Stimulated activated CD4-positive, alpha-beta T cell treated with anti-CD3 and anti-CD28 coated beads, Interleukin-4, amount 100 ng/mL, for 4 hours (primary cell): ENCODE measurements at places on chromosomes 7 and 10.

DNA sequence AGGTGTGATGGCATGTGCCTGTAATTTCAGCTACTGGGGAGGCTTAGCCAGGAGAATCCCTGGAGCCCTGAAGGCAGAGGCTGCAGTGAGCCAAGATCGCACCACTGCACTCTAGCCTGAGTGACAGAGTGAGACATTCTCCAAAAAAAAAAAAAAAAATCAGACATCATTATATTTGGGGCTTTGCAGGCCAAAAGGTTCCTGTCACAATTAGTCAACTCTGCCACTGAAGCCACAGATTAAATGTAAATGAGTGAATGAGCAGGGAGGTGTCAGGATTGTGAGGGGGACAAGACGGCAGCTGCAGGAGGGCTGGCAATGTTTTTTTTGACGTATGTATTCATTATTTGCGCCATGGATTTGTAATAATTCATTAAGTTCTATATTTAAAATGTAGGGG lies 3.3 kb downstream of the ZNF33B start:
- DNase-seq = no peak

- DNase-seq = no peak
These were observed 438.1 kb upstream of the NRP1 start for GRCh38 chr10:33772370-33773252.

DNA sequence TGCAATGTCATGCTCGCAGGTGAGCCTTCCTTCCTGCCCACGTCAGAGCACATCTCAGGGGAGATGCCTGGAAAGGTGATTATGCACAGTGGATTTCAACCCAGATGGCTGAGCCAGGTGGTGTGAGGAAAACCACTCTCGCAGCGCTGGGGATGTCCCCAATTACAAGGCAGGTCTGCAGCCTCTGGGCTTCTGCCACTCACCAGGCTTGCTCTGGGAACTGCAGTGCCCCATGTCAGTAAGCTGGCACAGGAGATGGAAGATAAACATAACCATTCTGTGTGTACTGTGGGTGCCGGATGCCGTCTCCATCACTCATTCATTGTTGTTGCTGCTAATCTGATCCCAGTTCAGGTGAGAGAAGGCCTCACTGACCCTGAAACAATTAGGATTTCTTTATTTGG lies 222.9 kb upstream of the PITRM1 start:
- DNase-seq = no peak

DNA sequence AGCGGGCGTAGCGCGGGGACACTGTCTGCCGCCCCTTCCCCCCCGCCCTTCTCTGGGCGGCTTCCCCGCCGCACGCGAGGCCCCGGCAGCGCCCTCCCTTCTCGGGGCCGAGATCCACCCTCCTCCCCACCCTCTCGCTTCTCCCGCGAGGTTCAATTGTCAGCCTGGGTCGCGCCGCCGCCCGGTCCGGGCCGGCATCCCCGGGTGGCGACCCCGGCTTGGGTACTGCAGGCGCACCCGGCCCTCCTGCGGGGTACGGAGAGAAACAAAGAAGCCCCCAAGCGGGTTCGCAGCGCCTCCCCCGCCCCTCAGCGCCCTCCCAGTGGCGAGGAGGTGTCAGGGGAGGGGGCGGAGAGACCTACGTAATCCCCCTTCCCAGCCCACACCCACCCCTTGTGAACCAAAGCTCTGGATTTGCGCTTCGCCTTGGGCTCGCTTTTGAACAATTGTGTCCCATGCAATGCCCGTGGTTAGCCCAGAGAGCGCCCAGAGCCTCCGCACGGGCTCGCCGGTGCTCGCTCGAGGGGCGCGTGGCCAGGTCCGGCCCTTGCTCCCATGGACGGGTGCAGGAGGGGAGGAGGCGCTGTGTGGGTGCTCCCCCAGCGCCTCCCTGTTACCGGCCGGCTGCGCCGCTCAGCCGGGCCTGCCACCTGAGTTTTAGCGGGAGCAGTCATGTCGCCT lies 634 bp downstream of the HECW1 start:
- DNase-seq = no peak

GRCh38 chr7:158264881-158265742 lies 322.5 kb downstream of the PTPRN2 start:
- DNase-seq = no peak

DNA sequence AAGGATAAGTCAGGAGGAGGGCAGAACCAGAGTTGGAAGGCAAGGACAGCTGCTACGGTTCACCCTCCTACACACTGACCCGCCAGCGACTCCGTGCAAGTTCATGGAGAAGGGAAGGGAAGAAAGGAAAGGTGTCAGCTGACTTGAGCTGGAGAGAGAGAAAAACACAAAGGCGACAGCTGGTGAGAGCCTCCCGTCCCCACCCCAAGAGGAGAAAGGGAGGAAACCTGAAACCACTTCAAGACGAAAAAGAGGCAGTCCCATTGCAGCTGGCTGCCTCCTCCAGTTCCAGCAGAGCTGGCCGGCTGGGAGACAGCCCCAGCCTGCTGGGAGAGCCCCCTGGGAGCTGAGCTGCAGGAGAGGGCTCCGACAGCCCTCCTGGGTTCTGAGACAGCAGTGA lies 75.2 kb downstream of the PARD3 start:
- no peak for DNase-seq

DNA sequence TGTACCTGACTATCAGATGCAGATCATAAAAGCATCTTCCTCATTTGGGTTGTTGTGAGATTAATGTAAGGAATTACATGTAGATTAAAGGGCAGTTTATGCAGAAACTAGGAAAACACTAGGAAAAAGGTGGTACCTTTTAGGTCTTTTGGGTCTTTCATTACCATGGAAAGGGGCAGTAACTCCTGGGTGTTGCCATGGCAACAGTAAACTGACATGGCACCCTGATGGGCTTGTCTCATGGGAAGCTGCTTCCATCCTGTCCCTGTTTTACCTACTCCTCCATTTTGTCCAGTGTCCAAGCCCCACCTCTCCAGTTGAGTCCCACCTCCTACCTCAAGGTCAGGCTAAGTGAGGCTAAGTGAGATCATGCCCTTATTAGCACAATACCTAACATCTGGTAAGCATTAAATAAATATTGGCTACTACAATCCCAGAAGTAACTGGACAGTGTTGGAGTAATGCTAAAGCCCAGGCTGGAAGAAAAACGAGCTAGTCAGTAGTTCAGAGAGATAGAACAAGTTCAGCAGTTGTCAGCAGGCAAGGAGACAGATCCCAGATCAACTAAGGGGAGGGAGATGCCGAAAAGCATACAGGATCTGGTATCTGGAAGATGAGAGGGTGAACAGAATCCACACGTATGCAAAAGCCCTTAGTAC lies 240.0 kb upstream of the AUTS2 start:
- DNase-seq = no peak

DNA sequence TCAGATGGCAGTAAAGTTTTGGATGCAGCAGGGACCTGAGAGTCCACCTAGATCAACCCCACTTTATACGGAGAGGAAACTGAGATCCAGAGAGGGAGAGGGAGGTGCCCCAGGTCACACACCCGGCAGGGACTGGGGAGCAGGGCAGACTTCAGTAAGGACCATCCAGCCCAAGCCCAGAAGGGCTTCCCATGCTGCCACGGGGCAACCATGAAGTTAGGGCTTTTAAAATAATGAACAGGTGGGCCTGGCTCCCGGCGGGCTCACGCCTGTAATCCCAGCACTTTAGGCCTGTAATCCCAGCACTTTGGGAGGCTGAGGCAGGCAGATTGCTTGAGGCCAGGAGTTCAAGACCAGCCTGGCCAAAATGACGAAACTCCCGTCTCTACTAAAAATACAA lies 98.5 kb downstream of the HIP1 start:
- DNase-seq = no peak

GRCh38 chr10:66457629-66458028 lies 468.2 kb upstream of the LRRTM3 start:
- DNase-seq = no peak

- no peak for DNase-seq
These were observed 101.5 kb downstream of the RNF216 start for GRCh38 chr7:5679813-5680473.

- DNase-seq = no peak
These were observed 633.4 kb downstream of the PARD3 start for GRCh38 chr10:34181553-34182300.

DNA sequence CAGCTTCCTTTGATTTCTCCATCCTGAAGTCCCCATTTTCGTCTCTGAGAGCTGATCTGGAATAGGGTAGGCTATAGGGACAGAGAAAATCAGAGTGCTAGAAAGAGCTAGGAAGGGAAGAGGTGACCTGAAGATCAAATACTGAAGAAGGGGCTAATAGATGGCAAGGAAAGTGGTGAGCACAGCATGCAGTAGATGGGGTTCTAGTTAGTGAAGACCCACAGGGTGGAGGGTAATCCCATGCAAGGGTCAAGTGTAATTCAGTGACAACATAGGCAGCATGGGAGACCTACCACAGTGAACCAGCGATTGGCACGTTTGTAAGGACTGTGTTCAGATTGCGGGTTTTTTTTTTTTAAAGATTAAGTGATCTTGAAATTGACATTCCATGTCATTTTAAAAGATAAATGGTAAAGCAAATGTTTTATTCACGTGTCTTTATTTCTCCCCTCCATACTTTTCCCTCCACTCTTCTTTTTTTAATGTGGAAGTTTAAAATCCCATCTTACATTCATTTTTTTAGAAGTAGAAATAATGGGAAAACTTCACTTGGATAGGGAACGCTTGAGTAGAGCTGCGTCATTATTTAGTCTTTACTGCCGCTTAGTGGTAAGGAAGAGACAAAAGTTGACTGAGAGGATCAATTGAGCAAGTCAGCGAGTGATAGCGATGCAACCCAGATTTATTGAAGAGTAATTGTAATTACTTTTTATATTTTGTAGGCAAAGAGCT lies 21.0 kb upstream of the ABI1 start:
- no peak for DNase-seq

DNA sequence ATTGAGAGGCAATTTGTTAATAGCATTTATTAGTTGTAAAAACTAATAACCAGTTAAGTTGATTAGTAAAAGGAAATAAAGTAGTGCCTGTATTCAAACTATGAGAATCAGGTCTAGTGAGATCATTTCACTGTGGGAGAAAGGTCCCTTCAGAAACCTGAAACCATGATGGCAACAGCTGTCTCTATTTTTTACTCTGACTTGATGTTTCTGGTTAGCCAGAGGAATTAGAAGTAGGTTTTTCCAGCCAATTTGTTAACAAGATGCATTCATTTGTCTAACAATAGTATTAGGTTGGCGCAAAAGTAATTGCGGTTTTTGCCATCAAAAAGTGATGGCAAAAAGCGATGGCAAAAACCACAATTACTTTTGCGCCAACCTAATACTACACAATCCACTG lies 272.2 kb upstream of the YAE1 start:
- DNase-seq = no peak

- DNase-seq = no peak
These were observed 816 bp downstream of the PSMG3 start for GRCh38 chr7:1569016-1569415.

- no peak for DNase-seq
These were observed 22.3 kb downstream of the PIK3CG start for GRCh38 chr7:106887421-106887820.

GRCh38 chr10:12513775-12514673 lies 164.7 kb downstream of the CAMK1D start:
- no peak for DNase-seq

DNA sequence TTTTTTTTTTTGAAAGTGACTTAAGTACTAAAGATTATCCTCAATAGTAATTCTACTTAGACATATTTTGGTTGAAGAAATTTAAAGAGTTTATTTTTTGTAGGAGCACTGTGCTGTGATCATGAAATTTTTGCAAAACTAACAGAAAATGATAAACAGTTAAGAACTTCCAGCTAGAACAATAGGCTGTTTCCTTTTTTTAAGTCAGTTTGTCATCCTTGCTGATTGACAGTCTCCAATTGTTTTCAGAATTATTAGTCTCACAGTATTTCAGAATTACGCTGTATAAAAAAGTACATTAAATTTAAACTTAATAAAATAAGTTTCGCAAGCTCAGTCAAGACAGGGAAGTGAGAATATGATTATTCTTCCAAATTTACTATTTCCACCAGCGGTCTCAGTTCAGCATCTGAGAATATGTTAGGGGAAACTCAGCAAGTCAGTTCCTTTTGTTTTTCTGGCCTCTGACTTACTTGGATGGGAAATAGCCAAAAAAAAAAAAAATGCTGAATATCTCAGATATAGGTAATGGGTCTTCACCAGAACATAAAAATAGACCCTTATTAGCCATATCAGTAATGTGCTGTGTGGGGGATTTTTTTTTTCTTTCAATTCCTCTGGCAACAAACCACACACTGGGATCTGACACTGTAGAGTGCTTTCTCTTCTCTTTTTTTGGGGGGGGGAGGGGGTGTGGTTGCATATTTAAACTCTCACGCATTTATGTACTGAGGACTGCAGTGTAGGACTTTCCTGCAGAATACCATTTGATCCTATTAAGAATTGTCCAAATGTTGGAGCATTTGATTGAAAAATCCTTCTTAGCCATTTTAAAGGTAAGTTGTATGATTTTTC lies at the start of gene CD36:
TSS of gene CD36 (plus strand) at position 732 of the 855 bp plus-strand sequence. CDS start 8,099 bp downstream, outside the sequence.
- DNase-seq = no peak

DNA sequence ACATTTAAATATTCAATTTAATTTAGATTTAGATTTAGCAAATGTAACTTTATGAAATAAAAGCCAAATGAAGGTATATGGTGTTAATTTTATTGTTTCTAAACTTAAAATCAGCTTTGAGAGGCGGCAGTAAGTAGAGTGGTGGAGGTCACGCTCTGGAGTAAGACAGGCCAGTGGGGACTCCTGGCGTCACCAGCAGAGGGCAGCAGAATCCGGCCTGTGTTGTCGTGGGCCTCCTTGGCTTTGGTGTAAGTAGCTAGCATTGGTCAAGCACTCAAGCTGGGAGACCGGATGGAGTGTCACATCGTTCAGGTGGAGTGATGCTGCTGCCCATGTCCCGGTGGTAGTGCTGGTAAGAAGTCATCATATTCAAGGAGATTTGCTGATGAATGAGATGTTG lies 98.7 kb upstream of the DNAJB6 start:
- DNase-seq = no peak

- DNase-seq = no peak
These were observed 451.9 kb downstream of the DPP6 start for GRCh38 chr7:154503962-154504550.

- DNase-seq = no peak
These were observed 348.2 kb upstream of the C7orf33 start for GRCh38 chr7:148242294-148242821.

- no peak for DNase-seq
These were observed 139.9 kb upstream of the COBL start for GRCh38 chr7:51456431-51457060.

GRCh38 chr10:36802490-36803153 lies 322.8 kb upstream of the ANKRD30A start:
- no peak for DNase-seq

- DNase-seq = no peak
These were observed 119.5 kb downstream of the OTUD1 start for GRCh38 chr10:23558361-23558799.

DNA sequence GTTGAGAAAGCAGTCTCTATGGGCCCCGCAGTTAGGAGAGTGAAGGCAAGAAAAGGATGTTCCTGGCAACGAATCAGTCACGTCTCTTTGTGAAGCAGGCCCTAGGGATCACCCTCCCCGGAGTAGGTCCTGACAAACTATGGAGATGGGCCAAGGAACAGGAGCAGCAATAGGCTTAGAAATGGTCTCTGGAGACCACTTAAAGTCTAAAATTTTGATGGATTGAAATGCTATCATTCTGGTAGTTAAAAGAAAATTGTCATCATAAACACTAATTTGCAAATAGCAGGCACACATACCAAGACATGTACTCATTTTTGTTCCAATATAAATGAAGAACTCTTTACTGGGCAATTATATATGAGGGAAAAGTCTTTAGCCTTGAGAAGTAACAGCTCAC lies 123.5 kb downstream of the ITGB8 start:
- no peak for DNase-seq

- DNase-seq = no peak
These were observed 49.4 kb downstream of the JMJD1C start for GRCh38 chr10:63416376-63416775.
